BJ (cell line): ENCODE measurements at places on chromosomes 1 and 21.

- DNase-seq, result no peak
These were observed 38.9 kb downstream of the LEPR start for GRCh38 chr1:65459397-65459768.

GRCh38 chr1:233295237-233295974 lies at the start of gene PCNX2:
Gene PCNX2, minus strand, starts transcription at chr1:233295725. Its CDS starts 247 bp downstream, at chr1:233295478.
- no peak for DNase-seq

DNA sequence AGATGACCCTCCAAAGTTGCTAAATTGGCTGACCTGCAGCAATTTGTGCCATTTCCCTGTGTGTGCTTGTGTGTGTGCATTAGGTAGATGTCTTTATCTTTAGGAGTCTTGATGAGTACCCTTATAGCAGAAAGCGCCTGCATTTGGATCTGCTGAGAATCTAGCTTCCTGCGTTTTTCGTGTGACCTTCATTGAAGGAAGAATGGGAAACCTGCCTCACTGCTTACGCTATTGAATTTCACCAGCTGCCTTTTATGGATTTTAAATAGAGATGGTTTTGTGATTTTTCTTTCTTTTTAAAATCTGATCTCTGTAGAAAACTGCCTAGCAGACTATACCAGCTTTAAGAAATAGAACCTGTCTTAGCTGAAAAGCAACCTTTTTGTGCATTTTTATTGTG lies 124.5 kb downstream of the CACHD1 start:
- no peak for DNase-seq

- DNase-seq, result no peak
These were observed 108.0 kb upstream of the ST6GALNAC5 start for GRCh38 chr1:76759171-76759860.

GRCh38 chr1:239765163-239765562 lies 326.5 kb upstream of the FMN2 start:
- DNase-seq, result no peak

DNA sequence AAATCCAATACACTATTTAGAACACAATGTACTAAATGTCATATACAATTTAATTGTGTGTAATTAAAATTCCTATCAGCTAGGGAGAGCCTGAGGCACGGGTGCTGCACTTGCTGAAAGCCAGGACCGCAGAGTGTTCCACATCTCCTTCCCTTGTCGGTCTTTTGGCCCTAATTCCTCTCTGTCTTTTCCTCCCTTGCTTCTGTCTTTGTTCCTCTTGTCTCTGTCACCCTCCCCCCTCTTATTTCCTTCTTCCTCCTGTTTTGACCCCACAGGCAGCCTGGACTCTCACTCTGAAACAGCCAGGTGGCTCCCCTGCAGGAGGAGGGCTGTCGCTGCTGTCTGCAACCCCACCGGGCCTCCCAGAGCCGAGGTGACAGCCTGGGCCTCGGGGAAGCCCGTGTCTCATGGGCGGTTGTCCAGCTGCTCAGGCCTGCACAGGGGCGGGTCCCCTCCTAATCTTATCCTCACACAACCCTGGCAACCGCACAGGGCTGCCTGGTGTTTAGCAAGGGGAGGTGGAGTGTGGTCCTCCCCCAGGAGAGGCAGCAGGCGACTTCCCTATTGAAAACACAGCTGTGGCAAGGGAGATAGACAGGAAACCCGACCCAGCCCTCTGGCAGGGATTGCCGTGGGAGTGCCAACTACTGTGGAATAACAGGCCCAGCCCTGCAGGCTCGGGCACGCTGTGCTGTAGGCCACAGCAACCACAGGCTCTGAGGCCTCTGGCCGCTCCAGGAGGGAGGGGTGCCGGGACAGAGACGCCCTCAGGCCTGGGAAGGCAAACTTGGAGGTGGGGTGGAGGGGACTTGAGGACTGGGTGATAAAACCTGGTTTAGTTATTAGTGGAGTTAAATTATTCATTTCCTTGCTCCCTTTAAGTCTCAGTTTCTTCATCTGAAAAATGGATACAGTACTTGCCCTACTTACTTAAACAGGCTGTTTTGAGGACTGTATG lies 68.8 kb upstream of the WDR26 start:
- peak; percentile 66 for DNase-seq

GRCh38 chr1:96416701-96417444 lies 304.7 kb upstream of the PTBP2 start:
- DNase-seq, result no peak

- no peak for DNase-seq
These were observed 39.8 kb downstream of the PLPP3 start for GRCh38 chr1:56539520-56539931.

DNA sequence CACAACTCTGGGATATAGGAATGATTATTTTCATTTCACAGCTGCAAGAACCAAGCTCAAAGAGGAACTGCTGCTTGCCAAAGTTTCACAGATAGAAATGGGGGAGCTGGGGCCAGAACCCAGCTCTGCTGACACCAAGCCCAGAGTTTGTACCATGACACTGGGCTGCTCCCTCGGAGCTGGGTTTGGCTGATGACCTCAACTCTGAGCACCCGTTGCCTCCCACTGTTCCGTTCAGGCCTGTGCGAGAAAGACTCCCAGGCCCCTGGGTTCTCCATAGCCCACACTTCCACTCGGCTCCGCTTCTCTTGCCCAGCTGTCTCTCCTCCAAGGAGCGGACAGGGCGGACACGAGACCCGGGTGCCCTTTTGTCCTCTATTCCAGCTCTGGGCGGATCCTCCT lies 55.2 kb downstream of the NGF start:
- no peak for DNase-seq
